A673 (cell line): ENCODE measurements at places on chromosomes 16 and 17. TPM values are rescaled to one million over a fixed set of nuclear protein-coding genes. Genes with fewer than 3 reads are reported as not detected.

GRCh38 chr16:81700780-81701165 is 78.3 kb upstream of the PLCG2 start:
- H3K27ac ChIP-seq: no peak overlapping the region
- no peaks in the 10 kb centered on the region for H3K27me3 ChIP-seq
- no peak overlapping the region for H3K4me3 ChIP-seq

- no peak overlapping the region for H3K27ac ChIP-seq
- H3K36me3 ChIP-seq: no peaks in the 10 kb centered on the region
- H3K27me3 ChIP-seq: no peaks in the 10 kb centered on the region
- DNase-seq: peak; percentile 49
- no peak overlapping the region for H3K4me3 ChIP-seq
Observed at GRCh38 chr17:62995377-62995885, 29.4 kb downstream of the TANC2 start.

DNA sequence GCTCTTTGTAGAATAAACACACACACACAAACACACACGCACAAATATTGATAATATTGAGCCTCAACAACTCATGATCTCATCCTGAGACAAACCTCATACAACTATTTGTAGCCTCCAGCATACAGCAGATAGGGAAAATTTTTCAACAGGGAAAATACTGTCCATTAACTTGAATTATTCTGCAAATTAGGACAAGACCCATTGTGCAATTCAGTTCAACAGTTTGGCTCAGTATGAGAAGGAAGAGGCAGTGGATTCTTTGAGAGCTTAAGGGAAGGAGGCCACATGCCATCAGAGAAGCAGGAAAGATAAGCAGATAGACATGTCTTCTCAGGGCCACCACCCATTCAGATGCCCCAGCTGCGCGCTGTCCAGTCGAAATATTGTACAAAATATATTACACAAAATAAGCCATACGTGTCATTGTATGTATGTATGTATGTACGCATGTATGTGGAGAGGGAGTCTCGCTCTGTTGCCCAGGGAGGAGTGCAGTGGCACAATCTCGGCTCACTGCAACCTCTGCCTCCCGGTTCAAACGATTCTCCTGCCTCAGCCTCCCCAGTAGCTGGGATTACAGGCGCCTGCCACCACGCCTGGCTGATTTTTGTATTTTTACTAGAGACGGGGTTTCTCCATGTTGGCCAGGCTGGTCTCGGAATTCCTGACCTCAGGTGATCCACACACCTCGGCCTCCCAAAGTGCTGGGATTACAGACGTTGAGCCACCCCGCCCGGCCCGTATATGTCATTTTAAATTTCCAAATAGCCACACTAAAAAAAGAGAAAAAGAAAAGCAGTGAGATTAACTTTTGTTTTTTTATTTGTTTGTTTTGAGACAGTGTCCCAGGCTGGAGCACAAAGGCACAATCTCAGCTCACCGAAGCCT is 1.8 kb downstream of the ZC3H7A start:
- H3K27ac ChIP-seq: peak overlapping the region; percentile 37
- no peak for DNase-seq
- peaks cover 14% of the 10 kb centered on the region for H3K36me3 ChIP-seq
- H3K4me3 ChIP-seq: peak overlapping the region; percentile 83
- H3K27me3 ChIP-seq: no peaks in the 10 kb centered on the region

DNA sequence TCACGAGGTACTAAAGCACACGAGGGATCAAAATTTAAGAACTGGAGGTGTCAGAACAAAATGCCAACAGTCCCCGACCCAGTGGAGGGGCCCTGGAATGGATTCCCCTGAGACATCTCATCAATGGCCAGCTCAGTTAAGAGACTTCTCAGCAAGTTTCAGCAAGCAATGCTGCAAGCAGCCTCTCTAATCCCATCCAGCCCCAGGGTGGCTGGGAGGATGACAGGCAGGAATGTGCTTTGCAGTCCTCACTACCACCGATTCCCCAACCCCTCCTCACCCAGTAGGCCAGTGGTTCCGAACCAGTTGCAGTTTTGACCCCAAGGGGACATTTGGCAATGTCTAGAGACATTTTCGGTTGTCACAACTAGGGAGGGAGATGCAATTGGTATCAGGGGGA is 8.7 kb downstream of the GPRC5B start:
- H3K27me3 ChIP-seq: no peaks in the 10 kb centered on the region
- no peak overlapping the region for H3K27ac ChIP-seq
- no peak for DNase-seq
- no peaks in the 10 kb centered on the region for H3K36me3 ChIP-seq
- H3K4me1 ChIP-seq: peaks cover 7% of the 10 kb centered on the region
- no peak overlapping the region for H3K4me3 ChIP-seq

DNA sequence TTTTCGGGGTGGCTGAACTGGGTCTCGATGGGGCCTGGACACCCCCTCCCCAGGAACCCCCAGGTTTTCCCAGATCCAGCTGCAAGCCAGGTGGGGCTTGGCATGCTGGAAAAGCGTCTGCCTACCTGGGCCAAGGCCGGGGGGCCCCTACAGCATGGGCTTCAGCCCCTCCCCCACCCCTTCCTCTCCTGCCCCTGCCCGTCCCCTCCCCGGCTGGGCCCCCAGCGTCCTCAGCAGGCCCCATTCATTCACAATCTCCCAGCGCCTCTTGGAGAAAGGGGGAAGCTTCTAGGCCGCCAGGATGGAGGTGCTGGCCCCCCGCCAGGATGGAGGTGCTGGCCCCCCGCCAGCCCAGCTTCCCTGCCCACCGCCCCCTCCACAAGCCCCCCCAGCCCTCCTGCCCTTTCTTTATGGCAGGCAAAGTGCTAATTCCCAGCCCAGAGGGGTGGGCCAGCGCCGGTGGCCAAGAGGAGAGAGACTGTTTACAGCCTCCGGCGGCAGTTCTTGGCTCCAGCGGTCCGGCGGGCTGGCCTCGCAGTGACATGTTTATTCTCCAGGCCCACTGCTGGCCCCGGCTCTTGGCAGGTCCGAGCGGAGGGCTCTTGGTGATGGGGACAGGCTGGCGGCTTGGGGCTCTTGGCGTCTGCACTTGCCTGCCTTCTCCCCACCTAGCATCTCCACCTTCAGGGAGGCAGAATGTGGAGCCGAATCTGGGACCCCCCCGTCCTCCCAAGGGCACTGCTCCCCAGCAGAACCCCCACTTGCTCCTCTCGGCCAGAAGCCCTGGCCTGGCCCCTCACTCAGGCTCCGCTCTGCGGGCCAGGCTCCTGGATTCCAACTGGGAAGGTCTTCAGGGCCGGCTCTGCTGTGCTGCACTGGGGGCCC is 94.4 kb upstream of the CIBAR2 start:
- no peak for DNase-seq
- H3K4me3 ChIP-seq: no peak overlapping the region

DNA sequence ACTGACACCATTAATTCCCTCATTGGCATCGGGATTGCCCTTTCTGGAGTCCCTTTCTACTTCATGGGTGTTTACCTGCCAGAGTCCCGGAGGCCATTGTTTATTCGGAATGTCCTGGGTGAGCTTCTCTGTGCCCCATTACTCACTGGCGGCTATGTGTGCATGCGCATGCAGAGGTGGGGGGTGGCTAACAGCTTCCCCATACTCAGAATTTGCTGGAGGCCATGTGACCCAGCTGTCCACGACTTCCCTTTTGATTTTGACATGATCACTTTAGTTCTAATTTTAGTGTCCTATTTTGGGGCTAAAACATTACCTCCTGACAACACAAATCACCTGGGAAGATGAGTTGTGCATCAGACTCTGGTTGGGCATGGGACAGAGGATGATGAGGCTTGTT is 14.1 kb downstream of the SLC7A6OS start:
- H3K4me3 ChIP-seq: no peak overlapping the region
- no peak overlapping the region for H3K27ac ChIP-seq
- no peaks in the 10 kb centered on the region for H3K27me3 ChIP-seq
- peaks cover 31% of the 10 kb centered on the region for H3K4me1 ChIP-seq

DNA sequence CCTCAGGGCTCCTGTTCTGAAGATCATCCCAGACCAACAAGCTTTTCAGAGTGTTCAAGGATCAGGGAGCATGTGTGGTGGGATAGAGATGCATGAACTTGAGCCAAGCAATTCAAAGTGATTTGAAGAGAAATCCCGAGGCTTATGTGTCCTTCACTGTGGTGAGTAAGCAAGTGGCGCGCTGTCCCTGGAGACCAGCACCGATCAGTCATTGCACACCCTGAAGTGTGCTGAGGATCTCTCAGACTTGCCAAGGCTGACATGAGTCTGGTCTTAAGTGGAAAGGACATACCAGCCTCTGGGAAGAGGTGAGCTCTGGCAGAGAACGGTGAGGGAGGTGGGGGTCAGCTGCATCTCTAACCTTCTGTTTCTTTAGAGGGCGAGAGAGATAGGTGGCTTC is 43.8 kb upstream of the CDH13 start:
- no peaks in the 10 kb centered on the region for H3K36me3 ChIP-seq
- peaks cover 10% of the 10 kb centered on the region for H3K27me3 ChIP-seq
- no peaks in the 10 kb centered on the region for H3K4me1 ChIP-seq
- DNase-seq: no peak
- no peak overlapping the region for H3K27ac ChIP-seq
- no peak overlapping the region for H3K4me3 ChIP-seq

DNA sequence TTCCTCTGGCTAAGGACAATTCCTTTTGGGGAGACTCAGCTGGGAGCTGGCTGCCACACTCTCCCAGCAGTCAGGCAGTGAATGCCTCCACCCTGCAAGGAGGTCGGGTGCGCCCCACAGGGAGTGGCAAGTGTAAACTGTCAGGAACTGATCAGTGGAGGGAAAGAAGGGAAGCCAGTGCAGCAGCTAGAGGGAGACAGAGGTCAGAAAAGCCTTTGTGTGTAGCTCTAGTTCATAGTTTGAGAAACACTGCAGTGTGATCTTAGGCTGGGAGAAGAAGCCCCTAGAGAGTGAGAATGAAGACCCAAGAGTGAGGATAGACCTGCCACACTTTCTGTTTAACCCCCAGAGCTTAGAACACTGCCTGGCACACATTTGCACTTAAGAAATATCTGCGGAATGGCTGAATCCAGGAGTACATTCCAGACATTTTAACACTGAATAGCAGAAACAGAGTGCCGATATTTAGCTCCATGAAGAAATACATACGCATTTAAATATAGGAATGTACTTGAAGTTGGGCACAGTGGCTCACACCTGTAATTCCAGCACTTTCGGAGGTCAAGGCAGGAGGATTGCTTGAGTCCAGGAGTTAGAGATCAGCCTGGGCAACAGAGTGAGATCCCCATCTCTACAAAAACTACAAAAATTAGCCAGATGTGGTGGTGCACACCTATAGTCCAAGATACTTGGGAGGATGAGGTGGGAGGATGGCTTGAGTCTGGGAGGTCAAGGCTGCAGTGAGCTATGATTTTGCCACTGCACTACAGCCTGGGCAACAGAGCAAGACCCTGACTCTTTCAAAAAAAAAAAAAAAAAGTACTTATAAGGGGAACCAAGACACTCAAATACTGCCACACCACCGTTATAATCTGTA is 11.1 kb upstream of the SLC5A11 start:
- DNase-seq: peak; percentile 54
- H3K36me3 ChIP-seq: no peaks in the 10 kb centered on the region
- H3K4me3 ChIP-seq: no peak overlapping the region
- no peak overlapping the region for H3K27ac ChIP-seq
- H3K4me1 ChIP-seq: no peaks in the 10 kb centered on the region
- no peaks in the 10 kb centered on the region for H3K27me3 ChIP-seq

DNA sequence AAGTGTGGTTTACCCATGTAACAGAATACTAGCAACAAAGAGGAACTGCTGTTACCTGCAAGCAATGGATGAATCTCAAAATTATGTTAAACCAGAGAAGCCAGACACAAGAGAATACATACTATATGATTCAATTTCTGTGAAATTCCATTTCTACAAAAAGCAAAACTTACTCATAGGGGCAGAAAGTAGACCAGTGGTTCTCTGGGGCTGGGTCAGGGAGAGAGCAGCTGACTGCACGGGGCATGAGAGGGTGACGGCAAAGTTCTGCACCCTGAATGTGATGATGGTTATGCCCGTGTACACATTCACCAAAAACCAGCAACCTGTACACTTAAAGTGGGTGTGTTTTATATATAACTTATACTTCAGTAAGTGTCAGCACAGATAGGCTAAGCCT is 3.1 kb downstream of the ZNF843 start:
- no peak for DNase-seq
- no peaks in the 10 kb centered on the region for H3K36me3 ChIP-seq
- no peaks in the 10 kb centered on the region for H3K27me3 ChIP-seq
- H3K27ac ChIP-seq: no peak overlapping the region
- no peak overlapping the region for H3K4me3 ChIP-seq

DNA sequence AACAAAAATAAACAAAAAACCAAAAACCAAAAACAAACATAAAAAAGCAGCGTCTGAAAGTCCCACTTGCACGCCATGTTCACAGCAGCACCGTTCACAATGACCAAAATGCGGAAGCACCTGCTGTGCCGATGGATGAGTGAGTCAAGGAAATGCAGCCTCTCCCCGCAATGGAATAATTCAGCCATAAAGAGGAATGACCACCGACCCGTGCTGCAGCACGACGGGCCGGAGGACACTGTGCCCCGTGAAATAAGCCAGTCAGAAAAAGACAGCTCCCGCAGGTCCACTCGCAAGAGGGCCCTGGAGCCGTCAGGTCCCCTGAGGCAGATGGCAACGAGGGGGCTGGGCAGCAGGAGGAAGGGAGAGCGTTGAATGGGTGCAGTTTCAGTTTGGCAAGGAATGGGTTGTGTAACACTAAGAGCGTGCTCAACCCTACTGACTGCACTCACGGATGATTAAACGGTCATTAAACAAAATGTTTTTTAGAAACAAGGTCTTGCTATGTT is 5.1 kb downstream of the CLCN7 start:
- no peaks in the 10 kb centered on the region for H3K36me3 ChIP-seq
- H3K4me3 ChIP-seq: no peak overlapping the region
- no peaks in the 10 kb centered on the region for H3K27me3 ChIP-seq
- H3K4me1 ChIP-seq: peaks cover 5% of the 10 kb centered on the region
- DNase-seq: no peak

GRCh38 chr17:77329741-77330531 is 189.2 kb downstream of the SEC14L1 start:
- H3K27ac ChIP-seq: no peak overlapping the region
- H3K27me3 ChIP-seq: no peaks in the 10 kb centered on the region
- DNase-seq: no peak
- peaks cover 16% of the 10 kb centered on the region for H3K4me1 ChIP-seq
- no peak overlapping the region for H3K4me3 ChIP-seq
- no peaks in the 10 kb centered on the region for H3K36me3 ChIP-seq

DNA sequence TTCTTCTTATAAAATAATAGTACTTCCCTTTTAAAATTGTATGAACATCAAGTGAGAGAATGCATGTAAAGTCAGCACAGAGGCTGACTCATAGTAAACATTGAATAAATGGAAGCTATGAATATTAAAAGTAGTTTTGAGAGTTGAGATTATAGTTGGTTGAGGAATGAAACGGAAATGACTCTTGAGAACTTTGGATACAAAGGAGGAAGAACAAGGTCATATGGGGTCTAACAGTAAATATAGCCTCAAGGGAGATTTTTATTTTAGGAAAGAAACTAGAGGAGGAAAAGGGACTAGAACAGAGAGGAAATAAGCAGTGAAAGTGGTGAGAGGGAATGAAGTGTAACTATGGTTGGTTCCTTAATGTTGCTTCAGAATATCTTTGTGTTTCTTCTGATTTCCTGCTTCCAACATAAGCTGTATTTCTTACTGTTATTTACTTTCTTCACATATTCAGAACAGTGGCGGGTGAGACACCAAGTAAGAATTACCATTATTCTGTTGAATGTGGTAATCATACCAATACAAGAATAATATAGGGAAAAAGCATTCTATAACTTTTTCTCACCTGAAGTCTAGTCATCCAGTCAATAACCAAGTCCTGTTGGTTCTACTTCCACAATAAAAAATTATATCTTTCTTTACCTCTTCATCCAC is 165.1 kb downstream of the CHD9 start:
- peak overlapping the region; percentile 87 for H3K27ac ChIP-seq
- peak; percentile 80 for DNase-seq
- H3K36me3 ChIP-seq: peaks cover 20% of the 10 kb centered on the region
- no peaks in the 10 kb centered on the region for H3K27me3 ChIP-seq

ITGB3 gene
- total RNA-seq: not detected in 2 replicates

CNGB1 gene
- total RNA-seq: not detected in 2 replicates

OTOP2 gene
- not detected in 2 replicates for total RNA-seq

MMP28 gene
- total RNA-seq: not detected in 2 replicates

GABARAPL2 gene
- total RNA-seq: 88.8 and 95.4 TPM in 2 replicates
